NCI-H2227 treated with DMSO at 0.1 percent for 48 hours (cell line): ENCODE measurements at places on chromosomes 16 and 17.

GRCh38 chr17:62819511-62820221, 11.6 kb upstream of the MARCHF10 start:
- DNase-seq: peak; percentile 32

- DNase-seq: no peak
These were observed 165.4 kb downstream of the AIPL1 start for GRCh38 chr17:6269478-6269877.

DNA sequence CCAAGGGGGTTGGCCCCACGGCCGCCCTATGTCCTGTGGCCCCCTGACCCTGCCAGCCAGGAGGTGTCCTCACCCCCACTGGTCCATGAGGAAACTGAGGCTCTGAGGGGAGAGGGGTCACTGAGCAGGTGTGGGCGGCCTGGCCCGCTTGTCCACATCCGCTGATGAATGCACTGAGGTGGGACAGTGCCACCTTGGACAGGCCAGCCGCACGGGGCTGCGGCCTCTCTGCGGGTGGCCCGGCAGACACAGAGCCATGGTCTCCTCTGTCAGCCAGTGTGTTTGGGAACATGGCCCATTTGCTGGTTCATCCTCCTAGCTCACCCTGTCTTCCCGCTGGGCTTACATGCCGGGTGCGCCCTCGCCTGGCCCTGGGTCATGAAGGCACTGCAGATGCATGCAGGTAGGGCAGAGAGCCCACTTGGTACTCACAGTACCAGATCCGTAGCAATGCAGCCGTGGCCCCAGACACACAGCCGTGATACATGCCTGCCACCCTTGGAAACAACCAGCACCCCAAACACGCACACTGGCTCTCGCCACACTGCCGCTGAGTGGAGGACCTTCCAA, 93.9 kb downstream of the ENGASE start:
- DNase-seq: no peak

- DNase-seq: no peak
These were observed 1.6 kb downstream of the MPO start for GRCh38 chr17:58279016-58279711.

DNA sequence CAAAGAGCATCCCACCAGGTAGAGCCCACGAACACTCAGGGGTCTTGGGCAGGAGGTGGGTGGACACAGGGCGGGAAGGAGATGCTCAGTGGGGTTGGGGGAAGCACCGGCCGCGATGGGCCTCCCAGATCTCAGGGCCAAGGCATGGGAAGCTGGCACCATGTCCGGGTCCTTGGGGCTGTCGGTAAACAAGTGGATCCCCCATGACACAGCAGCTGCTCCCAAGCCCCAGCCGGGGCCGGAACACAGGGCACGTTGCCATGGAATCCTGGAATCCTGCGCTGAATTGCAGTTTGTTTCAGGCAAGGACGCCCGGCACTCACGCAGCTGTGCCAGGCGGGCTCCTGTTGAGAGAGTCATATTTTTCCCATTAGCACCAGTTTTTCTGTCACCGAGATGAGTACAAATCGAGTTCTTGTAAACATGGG, 23.0 kb upstream of the CHMP6 start:
- peak; percentile 55 for DNase-seq

- DNase-seq: no peak
These were observed 25.5 kb downstream of the ACSF3 start for GRCh38 chr16:89119166-89119621.

- DNase-seq: no peak
These were observed 4.2 kb downstream of the EDC4 start for GRCh38 chr16:67877064-67877463.

DNA sequence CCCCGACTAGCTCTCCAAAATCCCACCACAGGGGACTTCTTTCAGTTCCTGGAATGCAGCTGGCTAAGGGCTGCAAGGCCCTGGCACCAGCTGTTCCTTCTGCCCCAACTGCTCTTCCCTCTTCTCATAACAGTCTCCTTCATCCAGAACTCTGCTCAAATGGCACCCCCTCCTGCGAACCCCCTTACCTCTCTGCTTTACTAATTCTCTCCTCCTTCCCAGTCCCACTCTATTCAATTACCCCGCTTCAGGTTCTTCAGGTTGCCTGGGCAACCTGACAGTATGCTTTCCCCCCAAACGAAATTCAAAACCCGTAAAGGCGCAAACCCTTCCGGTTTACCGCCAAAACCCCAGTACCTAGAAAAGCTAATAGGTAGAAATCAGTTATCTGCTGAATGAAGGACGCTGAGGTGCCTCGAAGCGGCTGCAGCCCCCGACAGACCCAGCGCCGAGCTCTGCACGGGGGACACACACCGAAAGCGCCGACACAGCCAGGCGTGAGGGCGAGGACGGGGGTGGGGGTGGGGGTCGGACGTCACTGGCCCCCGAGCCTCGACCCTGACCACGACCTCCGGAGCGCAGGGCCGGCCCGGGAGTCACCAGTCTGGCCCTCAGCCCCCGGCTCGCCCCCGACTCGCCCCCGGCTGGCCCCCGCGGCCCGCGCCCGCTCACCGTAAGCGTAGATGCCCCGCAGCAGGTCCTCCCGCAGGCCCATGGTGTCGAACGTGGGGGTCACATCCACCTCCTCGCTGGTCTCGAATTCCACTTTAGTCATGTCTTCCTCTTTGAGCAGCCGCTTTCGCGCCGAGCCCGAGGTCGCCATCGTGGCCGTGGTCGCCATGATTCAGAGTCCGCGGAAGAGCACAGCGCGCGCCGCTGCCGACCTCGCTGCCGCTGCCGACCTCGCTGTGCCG, 550 bp downstream of the EIF4A3 start:
- DNase-seq: no peak

DNA sequence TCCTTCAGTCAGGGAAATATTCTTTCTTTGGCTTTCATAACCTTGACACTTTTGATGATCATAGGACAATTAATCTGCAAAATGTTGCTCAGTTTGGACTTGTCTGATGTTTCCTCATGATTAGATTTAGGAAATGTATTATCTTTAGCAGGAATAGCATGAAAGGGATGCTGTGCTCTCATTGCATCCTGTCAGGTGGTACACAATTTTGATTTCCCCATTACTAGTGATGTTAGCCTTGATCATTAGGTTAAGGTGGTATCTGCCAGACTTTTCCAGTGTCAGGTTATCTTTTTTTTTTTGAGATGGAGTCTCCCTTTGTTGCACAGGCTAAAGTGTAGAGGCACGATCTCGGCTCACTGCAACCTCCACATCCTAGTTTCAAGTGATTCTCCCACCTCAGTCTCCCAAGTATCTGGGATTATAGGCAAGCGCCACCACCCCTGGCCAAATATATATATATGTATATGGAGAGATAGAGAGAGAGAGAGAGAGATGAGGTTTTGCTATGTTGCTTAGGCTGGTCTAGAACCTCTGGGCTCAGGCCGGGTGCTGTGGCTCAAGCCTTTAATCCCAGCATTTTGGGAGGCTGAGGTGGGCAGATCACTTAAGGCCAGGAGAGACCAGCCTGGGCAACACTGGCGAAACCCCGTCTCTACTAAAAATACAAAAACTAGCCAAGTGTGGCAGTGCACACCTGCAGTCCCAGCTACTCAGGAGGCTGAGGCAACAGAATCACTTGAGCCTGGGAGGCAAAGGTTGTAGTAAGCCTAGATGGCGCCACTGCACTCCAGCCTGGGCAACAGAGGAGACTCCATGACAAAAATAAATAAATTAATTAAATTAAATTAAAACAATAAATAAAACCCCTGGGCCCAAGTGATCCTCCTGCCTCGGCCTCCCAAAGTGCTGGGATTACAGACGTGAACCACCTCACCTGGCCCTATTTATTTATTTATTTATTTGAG, 15.8 kb upstream of the CAVIN1 start:
- DNase-seq: no peak

DNA sequence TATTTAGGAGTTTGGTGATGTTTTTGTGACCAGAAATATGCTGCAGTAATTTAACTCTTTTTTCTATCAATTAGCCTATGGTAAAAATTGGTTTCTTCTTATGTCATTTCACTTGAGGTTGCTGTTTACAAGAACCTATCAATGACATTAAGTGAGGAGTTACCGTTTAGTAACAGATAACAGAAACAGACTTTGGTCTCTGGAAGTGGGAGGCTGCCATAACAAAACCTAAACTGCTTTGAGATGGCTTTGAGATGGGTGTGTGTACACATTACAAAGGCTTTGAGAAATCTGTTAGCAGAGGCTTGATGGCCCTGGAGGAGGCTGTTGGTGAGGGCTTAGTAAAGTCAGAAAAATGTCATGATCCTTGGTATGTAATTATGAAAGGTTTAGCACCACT, 90.0 kb downstream of the TMEM114 start:
- no peak for DNase-seq

- peak; percentile 20 for DNase-seq
These were observed 9.1 kb downstream of the NAGPA start for GRCh38 chr16:5024632-5025031.

GRCh38 chr16:57614536-57614935, 13.9 kb upstream of the ADGRG1 start:
- no peak for DNase-seq

GRCh38 chr17:77487677-77488530, 347.1 kb downstream of the SEC14L1 start:
- DNase-seq: no peak

DNA sequence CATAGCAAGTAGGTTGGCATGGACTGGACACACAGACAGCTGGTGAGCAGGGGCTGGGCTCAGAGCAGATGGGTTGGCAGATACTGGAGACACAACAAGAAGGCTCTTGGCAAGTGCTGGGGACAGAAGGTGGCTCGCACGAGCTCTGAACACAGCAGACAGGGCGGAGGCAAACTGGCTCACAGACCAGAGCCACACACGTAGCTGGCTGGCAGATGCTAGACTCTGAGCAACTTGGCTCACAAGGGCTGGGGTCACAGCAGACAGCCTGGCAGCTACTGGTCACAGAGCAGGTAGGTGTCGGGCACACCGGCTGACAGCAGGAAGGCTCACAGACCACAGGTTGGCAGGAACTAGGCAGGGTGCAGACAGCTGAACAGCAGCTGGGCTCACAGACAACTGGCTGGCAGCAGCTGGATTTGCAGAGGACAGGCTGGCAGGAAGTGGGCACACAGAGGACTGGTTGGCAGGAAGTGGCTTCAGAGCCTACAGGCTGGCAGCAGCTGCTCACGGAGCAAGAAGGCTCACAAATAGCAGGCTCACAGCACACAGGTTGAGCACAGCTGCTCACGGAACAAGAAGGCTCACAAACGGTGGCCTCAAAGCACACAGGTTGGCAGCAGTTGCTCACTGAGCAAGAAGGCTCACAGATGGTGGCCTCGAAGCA, 725 bp downstream of the KRTAP16-1 start:
- DNase-seq: no peak

DNA sequence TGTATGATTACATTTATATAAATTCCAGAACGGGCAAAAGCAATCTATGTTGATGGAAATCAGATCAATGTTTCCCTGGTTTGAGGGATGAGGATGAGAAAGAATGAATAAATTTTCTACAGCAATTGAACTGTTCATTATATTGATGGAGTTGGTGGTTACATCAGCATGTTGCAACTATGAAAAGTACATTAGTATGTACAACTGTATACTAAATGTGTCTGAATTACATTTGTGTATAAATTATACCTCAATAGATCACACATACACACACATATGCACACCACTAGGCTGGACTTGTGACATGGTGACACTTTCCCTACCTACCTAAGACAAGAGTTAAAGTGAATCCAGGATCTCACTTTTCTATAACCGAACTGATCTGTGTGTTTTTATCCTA, 608.0 kb downstream of the CDH11 start:
- no peak for DNase-seq

GRCh38 chr16:4384509-4384942, 12.9 kb downstream of the VASN start:
- DNase-seq: no peak

GRCh38 chr17:4947411-4948165, 742 bp downstream of the PFN1 start:
- peak; percentile 11 for DNase-seq

DNA sequence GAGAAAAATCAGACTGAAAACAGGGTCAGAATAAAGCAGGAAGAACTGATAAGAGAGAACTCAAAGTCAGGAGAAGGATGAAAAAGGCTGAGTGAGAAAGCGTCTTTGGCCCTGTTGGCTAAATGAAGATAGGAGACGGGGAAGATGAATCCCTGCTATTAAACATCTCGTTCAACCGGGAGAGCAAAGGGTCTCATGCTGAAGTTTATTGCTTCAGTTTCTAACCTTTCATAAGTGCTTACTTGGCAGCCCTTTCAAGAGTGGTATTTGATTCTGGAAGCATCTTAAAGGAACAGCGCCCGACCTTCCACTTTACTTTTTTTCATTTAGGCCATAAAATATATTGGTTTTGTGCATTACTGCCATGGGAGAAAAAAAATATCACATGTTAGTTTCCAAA, 288.3 kb upstream of the RBFOX1 start:
- DNase-seq: no peak

DNA sequence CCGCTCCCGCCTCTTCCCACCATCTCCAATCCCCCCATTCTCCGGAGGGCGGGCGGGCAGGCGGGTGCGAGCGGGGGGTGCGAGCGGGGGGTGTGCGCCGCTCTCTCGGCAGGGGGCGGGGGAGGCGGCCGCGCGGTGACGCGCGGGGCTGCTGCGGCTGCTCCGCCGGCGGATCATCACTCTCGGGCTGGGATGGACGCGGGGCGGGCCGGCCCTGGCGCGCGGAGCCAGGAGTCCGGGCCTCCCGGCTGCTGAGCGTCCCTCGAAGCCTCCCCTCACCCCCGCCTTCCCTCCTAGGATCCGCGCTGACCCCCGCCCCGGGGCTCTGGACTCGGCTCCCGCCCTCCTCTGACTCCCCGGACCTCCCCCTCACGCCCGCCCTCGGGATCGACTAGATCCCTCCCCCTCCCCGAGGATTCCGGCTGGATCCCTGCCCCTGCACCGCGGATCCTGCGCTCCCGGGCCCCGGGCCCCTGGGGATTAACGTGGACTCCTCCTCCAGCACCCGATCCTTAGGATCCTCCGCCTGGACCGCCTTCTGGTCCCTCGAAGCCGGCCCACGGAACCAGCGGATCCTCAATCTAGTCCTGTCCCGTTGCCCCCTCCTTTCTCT, 946 bp upstream of the TMEM256 start:
- DNase-seq: no peak

DNA sequence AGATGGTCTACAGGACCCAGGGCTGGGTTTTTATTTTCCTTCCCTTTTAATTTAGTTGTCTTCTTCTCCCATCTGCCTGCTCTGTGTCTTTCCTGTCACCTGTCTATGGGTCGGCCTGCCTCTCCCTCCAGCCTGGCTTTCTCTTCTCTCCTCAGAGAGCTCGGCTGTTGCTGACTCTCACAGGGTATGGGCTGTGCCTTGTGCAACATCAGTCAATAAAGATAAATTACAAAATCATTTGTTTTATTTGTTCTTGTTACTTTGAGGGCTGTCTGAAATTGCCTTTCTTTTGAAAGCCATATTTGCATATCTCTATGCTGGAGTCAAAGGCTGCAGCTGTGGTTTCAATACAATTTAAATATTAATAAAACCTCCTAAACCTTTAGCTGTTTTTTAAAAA, 15.6 kb downstream of the RND2 start:
- no peak for DNase-seq

GRCh38 chr17:41636652-41637051, 12.3 kb upstream of the KRT17 start:
- no peak for DNase-seq

DNA sequence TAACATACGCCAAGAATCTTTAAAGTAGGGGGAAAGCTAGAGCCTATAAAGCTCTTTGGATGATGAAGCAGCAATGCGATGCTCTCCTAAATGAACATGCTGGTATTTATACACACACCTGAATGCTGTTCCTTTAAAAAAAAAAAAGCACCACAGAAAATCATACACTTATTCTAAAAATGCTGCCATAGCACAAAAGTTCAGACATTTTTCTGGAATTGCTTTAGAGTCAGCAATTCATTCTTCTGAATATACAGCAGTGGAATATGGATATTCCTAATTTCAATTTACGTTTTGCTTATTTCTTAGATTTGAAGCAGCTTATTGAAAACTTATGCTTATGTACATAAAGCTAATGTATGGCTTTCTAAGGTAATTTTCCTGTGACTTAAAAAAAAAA, 3.1 kb downstream of the CSNK2A2 start:
- no peak for DNase-seq
